ENCODE measurements at places on chromosomes 11 and 22. TPM values are rescaled to one million over a fixed set of nuclear protein-coding genes. Genes with fewer than 3 reads are reported as not detected.
A peak's percentile ranks its signal among the peaks of the same experiment; 100 is the strongest.

MMP3 gene
- polyA plus RNA-seq = not detected

CSNK2A3 gene
- polyA plus RNA-seq = 1.3 TPM

DNA sequence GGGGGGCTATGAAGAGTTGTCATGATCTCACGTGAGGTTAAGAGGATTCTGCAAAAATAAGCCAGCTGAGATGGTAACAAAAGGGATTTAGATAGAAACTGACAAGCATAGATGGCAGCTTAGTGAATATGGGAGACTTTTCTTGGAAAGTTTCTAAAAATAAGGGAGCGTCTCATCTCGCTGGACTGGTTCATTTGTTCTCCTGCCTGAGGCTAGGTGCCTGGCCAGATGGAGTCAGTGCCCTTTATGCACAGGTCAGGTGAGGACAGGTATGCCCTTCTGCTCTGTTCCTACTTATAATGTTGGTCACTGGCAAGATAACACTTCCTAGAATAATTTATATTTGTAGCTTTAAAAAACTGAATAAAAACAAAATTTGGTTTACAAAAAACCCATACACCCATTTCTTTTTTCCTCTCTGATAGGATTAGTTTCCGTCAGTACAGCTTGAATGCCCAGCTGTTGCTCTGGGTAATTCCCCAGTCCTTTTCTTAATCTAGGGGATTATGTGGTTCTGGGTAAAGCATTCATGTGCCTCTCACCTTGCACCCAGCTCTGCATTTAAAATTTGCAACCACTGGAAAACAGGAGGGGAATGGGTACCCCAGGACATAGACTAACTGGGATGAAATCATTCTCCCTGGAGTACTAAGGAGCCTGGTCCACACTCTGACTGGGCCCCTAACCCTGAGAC lies 90.0 kb downstream of the AMOTL1 start:
- DNase-seq = no peak

DNA sequence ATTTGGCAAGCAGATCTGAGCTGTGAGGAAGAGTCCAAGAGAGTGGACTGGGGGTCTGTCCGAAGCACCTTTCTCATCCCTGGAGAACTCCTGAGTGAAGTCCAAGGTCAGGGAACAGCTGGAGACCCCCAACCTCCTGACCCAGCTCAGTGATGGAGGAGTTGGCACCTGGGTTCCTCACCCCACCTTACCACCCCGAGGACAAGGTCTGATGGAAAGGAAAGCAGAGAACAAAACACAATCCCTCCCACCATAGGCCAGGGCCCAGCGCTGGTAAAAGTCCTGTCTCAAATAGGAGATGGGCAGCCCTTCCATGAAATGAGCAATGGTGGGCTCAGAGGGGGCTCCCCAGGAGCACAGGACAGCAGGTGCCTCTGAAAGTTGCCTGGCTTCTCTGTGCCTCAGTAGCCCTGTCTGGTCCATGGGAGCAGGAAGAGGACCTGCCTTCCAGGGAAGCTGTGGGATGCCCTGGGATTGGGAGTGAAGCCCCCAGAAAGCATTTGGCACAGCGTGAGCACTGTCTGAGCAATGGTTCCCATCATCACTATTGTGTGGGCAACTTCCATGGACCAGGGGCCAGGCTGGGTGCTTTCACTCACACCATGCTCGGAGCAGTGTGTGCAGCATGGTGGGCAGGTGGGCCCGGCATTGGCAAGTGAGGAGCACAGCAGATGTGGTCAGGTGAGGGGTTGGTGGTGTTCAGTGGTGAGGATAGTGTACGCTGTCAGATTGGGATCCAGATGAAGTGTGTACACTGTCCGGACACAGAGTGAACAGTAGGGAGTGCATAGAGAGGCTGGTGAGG lies 7.5 kb downstream of the TRIM29 start:
- DNase-seq = no peak

DNA sequence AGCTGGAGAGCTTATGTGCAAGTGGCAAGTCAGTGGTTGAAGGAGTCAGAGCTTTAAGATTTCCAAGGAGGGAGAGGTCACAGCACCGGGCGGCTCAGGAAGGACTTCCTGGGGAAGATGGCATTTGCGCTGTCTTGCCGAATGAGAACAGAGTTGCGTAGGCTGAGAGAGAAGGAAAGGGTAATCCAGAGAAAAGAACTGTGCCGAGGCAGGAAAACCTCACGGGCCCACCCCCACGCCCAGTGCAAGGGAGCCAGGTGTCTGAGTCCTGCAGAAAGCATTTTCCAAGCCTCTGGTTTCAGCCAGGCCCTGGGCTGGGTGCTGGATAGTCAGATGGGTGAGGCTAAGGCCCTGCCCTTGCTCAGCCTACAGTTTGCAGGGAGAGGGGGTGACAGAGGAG lies 3.2 kb upstream of the AP1B1 start:
- DNase-seq = no peak

DNA sequence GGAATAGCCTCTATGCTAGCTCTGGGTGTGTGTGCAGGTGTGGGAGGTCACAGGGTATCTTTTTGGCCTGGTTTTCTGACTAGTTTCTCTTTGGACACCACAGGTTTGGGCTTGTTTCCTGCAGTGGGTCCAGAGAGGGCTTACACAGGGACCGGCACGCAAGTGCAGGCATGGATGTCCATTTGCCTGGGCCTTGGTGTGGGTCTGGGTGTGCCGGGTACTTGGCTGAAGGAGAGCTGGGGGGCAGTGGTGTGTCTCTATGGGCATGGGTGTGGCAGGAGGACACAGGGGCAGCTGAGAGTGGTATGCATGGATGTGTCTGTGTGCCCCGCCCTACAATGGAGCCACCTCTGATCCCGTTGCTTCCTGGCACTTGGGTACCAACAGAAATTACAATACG lies 7.5 kb upstream of the KCNJ11 start:
- DNase-seq = no peak

DNA sequence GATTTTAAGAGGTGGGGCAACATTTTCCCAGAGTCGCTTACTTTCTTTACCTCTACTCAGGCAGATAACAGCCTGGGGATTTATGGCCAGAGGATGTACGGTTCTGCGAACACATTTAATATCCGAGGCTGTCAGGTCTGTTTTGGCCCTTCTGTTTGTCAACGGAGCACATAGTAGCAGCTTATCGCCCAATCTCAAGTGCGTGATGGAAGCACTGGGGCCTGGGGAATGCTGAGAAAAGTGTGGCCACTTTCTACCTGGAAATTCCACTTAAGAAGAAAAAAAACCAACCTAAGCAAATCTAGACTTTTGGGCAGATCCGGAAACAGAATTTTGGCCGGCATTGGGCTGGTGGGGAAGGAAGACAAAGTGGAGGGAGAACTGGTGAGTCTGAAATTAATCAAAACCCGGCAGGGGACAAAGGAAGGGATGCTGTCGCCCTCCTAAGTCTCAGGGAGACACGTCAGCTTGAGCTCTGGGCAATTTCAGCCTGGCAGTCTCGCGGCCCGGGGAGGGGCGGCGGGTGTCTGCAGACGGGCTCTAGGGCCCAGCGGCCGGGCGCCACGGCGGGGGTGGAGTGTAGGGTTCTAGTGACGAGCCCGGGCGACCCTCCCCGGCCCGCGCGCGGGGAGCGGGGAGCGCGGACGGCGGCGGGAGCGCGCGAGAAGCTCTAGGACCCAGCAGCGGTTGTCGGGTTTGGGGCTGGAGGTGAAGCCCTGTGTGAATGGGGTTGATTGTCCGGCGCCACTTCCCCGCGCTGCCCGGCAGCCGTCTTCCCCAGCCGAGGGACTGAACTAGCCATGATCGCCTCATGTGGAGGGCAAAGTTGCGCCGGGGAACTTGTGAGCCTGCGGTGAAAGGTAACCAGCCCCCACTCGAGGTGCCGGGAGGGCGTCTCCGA lies at the start of gene AMOTL1:
Gene AMOTL1, plus strand, starts transcription at position 656 of the 901 bp plus-strand sequence. Its CDS starts 156 bp downstream, at position 812.
- peak; percentile 97 for DNase-seq

GRCh38 chr22:38316364-38317121 lies 690 bp downstream of the CSNK1E start:
- peak; percentile 54 for DNase-seq

DNA sequence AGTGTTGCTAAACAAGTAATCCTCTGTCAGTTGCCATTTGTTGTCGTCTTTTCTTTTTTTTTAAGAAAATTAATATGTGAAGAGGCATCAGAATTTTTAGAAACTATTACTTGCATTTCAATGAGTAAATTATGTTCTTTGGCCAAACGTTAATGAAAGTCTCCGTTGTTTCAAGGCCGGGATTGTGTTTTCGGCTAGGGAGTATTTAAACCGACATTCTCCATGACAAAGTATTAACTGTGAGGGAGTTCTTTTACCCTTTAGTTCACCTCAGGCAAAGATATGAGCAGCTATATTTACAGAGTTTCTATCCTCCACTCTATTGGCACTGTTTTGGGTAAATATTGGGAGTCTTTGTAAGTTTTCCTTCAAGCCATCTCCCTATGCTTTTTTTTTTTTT lies 668.9 kb downstream of the METTL15 start:
- DNase-seq = no peak

DNA sequence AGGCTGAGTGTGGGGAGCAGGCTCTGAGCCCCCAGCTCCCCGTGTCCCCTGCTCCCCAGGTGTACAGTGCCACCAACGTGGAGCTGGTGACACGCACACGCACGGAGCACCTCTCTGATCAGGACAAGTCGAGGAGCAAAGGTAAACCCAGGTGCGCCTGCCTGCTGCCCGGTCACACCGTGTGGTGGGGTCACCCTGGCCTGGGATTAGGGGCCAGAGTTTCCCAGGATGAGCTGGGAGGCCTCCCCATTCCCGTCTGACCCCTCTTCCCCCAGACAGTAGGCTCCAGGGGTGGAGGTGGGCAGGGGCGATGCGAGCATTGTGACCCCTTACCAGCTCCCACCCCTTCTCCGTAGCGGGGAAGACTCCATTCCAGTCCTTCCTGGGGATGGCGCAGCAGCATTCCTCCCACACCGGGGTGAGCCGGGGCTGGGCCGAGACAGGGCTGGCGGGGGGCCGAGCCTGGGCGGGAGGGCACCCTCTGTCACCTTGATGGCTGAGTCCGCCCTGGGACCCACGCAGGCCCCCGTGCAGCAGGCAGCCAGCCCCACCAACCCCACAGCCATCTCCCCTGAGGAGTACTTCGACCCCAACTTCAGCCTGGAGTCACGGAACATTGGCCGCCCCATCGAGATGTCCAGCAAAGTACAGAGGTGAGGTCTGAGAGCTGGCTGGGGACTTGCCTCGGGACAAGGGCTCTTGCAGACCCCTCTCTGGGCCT lies 3.7 kb upstream of the SSH3 start:
- DNase-seq = no peak

Data from muscle of back (tissue), 13 donors.